CD8-positive, alpha-beta memory T cell (primary cell): ENCODE measurements at places on chromosomes 3 and 15.

DNA sequence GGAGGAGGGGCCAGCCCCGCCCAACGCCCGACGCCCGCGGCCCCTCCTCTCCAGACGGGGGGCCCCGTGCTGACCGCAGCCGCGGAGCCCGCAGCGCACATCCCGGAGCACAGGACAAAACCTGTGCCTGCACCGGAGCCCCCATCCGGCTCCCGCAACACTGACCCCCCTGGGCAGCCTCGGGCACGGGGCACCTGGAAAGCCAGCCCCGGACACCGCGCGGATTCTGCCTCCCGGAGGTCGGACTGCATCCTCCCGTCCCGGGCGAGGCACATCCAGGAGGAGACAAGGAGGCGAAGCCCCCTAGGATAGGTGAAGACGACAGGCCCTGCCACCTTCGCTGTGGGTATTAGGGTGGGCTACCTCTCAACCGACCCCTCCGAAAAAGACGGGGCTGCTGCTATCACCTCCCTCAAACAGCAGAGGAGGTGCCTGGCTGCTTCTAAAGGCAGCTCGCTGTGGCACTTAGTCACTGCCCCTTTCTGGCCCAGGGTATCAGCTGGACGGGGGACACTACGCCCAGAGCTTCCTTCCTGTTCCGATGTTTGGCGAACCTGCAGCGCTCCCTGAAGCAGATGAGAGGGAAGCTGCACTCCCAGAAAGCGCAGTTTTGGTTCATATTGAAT is 10.6 kb downstream of the XXYLT1 start:
- H3K36me3 ChIP-seq, result no peaks in the 10 kb centered on the region
- H3K27ac ChIP-seq, result peak overlapping the region; percentile 44
- H3K27me3 ChIP-seq, result no peaks in the 10 kb centered on the region
- peak overlapping the region; percentile 70 for H3K4me3 ChIP-seq
- peaks cover 18% of the 10 kb centered on the region for H3K4me1 ChIP-seq

- no peak for DNase-seq
- H3K4me1 ChIP-seq, result no peaks in the 10 kb centered on the region
- no peak overlapping the region for H3K27ac ChIP-seq
- H3K36me3 ChIP-seq, result no peaks in the 10 kb centered on the region
- no peak overlapping the region for H3K4me3 ChIP-seq
- no peaks in the 10 kb centered on the region for H3K27me3 ChIP-seq
Observed at GRCh38 chr3:184907681-184908649, 96.0 kb downstream of the VPS8 start.

DNA sequence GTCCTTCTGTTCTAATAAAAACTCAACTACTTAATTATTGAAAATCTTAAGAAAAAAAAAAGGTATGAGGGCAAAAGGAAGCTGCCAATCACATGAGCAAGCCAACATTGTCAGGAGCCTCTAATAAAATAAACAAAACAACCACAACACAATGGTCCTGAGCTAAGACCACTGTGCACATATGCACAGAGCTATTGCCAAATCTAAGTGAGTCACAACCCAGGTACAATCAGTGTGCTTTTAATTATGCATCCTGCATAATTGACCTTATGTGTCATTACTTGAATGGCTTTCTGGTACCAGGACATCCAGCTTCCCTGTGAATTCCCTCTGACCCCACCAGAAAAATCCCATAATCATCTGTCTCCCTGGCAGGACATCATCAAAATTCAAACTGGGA is 639.8 kb downstream of the MAGI1 start:
- DNase-seq, result no peak
- no peaks in the 10 kb centered on the region for H3K36me3 ChIP-seq
- no peaks in the 10 kb centered on the region for H3K4me1 ChIP-seq

- no peak for DNase-seq
- H3K27ac ChIP-seq, result no peak overlapping the region
- H3K4me1 ChIP-seq, result peaks cover 65% of the 10 kb centered on the region
- H3K27me3 ChIP-seq, result no peaks in the 10 kb centered on the region
- H3K4me3 ChIP-seq, result no peak overlapping the region
- no peaks in the 10 kb centered on the region for H3K36me3 ChIP-seq
Observed at GRCh38 chr15:69753867-69754266, 301.2 kb downstream of the RPLP1 start.

DNA sequence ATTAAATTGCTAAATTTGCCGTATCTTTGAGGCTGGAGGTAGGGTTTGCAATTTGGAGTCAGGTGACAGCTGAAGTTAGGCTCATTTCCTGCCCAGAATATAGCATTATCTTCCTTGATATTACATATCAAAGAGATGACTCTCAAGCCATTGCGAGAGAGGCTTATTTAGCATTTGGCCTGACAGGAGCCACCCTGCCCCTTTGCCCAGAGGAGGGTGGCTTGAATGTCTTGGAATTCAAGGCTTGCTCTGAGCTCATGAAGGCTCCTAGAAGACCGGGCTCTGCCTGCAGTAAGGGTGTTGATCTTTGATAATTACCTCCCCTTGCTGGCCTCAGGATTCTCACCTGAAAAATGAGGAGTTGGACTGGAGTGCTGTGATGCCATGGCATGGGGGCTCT is 251.4 kb upstream of the C2CD4B start:
- H3K4me3 ChIP-seq, result no peak overlapping the region
- DNase-seq, result no peak
- no peak overlapping the region for H3K27ac ChIP-seq
- no peaks in the 10 kb centered on the region for H3K27me3 ChIP-seq
